ENCODE measurements at places on chromosomes 6 and 20.

DNA sequence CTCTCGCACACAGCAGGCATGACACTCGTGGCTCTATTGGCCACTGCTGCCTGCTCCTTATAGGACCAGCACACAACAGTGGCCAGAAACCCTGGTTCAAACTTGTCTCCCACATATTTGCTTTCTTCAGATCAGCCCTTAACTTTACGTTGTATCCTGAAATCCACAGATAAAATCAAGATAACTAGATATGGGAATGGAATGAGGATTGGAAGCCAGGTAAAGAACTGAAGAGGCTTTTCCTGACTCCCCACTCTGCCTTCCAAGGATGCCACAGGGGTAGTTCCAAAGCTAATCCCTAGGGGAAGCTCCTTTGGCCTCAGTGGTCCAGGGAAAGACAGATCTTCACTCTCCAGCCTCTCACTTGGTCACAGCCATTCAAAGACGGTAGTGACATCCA, 86.5 kb downstream of the INSM1 start:
- no peak for DNase-seq

- DNase-seq: no peak
Measured at GRCh38 chr6:13486679-13487121, 700 bp downstream of the GFOD1 start.

GRCh38 chr6:134318236-134318973, 493 bp upstream of the SGK1 start:
- DNase-seq: no peak

- no peak for DNase-seq
Measured at GRCh38 chr6:37491830-37492208, 7.9 kb downstream of the CCDC167 start.

GRCh38 chr6:55379895-55380294, 52.6 kb downstream of the GFRAL start:
- no peak for DNase-seq

DNA sequence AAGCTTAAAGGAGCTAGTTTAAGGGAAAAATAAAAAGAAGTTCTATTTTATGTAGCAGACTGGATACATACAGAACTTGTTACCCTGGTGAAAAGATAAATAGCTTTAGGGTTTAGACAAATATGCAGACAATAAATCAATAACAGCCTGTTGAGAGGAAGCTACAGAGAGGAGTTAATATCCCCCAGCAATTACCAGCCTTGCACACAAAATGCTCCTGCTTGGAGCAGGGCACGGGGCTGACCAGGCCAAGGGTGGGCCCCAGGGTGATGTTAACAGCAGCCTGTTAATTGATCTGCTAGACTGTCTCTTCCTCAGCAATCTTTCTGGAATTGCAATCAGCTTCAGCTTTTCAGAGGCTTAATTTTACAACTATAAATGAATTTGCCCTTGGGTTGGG, 125.1 kb upstream of the SOX4 start:
- DNase-seq: no peak

GRCh38 chr20:51174536-51174935, 151.6 kb upstream of the KCNG1 start:
- DNase-seq: no peak

GRCh38 chr6:54907355-54907754, 60.8 kb downstream of the FAM83B start:
- no peak for DNase-seq

DNA sequence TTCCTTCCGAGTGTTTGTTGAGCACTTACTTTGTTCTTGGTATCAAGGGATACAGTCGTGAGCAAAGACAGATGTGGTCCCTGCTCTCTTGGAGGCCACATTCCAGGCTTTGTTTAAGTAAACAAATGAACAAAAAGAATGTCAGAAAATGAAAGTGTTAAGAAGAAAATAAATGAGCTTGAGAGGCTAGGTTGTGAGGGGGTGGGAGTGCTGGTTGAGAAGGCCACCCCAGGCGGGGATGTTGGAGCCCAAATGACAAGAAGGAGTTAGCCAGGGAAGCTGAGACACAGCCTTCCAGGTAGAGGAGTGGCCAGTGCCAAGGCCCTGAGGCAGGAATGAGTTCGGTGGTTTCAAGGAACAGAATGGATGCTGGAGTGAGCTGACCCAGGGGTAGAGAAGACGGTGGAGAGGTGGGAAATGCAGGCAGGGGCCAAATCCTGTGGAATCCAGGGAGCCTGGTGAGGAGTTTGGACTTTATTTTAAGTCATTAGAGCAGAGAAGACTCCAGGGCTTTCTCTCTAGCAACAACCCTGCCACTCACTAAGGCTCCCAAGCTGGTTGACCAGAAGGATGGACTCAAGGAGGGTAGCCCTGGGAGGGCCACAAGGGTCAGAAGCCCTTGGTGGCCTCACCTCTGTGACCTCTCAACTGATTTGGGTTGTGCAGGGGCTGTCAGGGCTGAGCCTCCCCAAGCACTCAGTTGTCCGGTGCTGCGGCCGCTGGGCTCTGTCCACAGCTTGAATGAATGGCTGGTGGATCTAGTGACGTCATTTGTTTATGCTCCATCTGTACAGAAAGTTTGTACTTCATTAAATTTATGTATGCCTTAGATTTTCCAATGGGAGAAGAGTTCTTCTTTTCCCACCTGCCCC, 66.0 kb upstream of the STX16 start:
- no peak for DNase-seq

GRCh38 chr20:63693733-63694583, 2.5 kb upstream of the TNFRSF6B start:
- no peak for DNase-seq

GRCh38 chr6:168343239-168344150, 23.9 kb upstream of the DACT2 start:
- no peak for DNase-seq

- DNase-seq: no peak
Measured at GRCh38 chr20:54345821-54346220, 129.6 kb upstream of the DOK5 start.
